Suppressor macrophage treated with lipopolysaccharide for 4 hours (primary cell): ENCODE measurements at places on chromosomes 2 and 18.

DNA sequence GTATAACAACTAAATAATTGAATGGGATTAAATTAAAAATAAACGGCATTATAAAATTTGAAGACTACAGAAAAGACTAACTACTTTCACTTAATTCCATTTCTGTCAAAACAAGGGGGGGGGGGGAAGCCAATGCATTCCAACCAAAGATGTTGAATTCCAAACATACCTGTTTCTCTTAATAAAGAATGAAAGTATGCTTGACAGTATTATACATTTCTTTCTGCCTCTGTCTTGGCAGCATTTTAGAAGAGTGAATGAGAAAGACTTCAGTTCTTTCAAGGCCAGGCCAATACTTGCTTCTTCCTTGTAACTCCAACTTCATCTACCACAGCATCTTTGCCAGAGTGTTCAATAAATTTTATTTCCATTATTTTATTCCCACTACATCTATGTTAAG lies 65.9 kb downstream of the PDE11A start:
- no peak for DNase-seq

- peak; percentile 79 for DNase-seq
Observed at GRCh38 chr2:55099878-55100820, 49.9 kb upstream of the RTN4 start.

- no peak for DNase-seq
Observed at GRCh38 chr2:61425605-61426155, 45.2 kb downstream of the USP34 start.

GRCh38 chr2:133908171-133908570 lies 339.9 kb upstream of the NCKAP5 start:
- DNase-seq = peak; percentile 7

DNA sequence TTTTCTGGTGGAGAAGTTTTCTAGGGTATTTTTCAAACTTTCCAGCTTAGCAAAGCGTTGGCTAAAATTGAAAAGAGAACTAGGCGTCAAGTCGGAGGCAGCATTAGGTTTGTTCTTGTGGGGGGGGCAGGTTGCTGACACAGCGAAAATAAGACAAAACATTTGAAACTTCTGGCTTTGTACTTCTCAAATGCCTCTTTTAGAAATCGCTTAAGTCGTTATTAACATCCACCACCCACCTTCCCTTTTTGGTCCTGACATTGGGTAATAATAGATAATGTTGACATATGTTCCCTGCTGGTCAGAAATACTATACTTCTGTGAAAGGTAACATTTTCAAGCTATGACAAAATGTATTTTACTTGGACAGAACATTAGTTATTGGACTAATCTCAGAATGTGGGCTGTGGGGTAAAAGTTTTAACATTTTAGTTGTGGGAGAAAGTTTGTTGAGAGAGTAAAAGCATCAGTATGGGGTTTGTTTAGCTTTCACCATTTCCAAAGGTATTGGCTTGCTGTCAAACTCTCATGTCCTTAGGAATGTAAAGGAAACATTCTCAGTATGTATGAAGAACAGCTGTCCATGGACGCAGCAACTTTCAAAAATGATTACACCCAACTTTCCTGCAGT lies 88.1 kb upstream of the ZEB2 start:
- DNase-seq = peak; percentile 92

GRCh38 chr2:134739879-134740301 lies 21.1 kb upstream of the TMEM163 start:
- peak; percentile 96 for DNase-seq

DNA sequence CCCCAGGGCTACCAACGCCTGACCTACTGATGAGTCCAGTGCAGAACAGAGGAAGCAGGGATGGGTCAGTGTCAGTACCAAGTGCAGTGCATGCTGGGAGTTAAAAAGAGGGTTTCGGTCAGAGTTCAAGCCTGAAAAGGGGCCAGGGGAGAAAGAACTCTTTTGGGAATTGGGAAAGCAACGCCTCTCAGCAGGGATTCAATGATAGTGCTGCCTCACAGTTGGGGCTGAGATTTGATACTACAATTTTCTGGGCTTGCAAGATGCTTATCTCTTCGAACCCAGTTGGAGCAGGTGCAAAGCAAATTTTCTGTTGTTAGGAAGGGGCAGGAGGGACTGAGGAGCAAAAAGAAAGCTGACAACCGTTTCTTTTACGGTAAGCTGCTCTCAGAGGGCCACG lies 82.6 kb downstream of the CERKL start:
- DNase-seq = no peak

DNA sequence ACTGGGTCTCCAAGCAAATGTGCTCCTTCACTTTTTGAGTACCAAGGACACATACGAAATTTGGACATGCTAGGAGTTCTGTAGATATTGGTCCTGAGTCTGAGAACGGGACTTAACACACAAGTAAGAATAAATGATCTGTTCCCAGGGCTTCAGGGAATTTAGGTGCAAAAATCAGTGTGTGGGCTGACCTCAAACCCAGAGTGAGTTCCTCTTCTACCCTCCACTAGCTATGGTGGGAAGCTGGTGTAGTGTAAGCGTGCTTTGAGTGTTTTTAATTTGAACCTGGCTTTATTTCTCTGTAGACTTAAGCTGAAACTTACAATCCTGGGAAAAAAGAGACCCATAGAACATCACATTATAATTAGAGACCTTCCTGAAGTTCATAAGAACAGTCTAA lies 50.5 kb downstream of the MYO3B start:
- no peak for DNase-seq

- DNase-seq = peak; percentile 65
Observed at GRCh38 chr2:230913406-230914143, 11.5 kb downstream of the GPR55 start.

- no peak for DNase-seq
Observed at GRCh38 chr2:36528766-36529392, 69.1 kb downstream of the FEZ2 start.

GRCh38 chr2:190648289-190649034 lies 421 bp upstream of the NAB1 start:
- peak; percentile 96 for DNase-seq

DNA sequence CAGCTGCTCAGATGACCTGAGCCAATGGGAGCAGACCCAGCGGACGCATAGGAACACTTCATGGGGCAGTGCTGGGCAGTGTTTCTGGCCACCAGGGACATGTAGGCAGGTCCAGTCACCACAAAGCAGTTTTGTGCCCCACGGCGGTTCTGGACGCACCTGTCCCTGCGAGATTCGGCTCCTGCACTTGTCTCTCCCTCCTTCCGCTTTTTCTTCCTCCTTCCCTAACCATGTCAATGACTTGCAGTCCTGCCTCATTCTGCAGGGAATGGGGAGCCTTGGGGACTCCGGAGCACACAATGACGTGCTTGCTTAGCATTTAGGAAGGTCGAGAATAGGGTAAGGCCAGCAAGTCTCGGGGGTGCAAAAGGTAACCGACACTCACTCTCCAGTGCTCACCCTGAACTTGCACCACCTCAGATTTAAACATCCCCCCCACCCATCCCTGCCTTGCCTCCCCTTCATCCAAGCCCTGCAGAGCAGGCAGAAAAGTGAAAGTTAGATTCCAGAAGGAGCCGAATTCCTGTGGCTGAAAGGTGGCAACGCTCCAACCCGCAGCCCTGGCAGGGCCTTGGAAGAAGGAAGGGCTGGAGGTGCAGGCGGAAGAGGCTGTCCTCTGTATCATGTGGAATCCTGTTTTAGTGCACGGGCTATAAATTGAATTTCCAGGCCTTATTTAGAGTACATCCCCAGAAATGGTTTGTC lies 40.5 kb upstream of the ATG16L1 start:
- no peak for DNase-seq
